Lower leg skin (tissue), 4 donors: ENCODE measurements at places on chromosomes 2 and 18. TPM values are rescaled to one million over a fixed set of nuclear protein-coding genes. Genes with fewer than 3 reads are reported as not detected.

Gene LOXHD1
- total RNA-seq: 0.97 TPM

Gene REG1B
- total RNA-seq: not detected

Gene SFTPB
- not detected for total RNA-seq

DNA sequence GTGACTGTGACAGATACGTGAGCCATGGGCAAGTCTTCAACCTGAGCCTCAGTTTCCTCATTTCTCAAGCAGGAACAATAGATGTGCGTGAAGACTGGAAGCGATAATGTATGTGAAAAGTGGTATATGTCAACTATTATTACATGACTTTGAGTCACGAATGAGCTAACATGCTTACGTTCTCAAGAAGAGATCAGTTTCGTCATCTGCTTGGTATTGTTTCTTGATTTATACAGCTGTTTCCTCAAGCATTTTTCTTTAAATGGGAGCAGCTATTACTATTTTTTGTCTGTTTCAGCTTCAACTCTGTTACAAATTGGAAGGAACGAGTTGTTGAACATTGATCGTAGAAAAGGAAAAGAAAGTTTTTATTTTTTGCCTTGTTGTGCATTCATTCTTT lies 48.5 kb upstream of the THOC1 start:
- DNase-seq: no peak

- DNase-seq: no peak
Measured at GRCh38 chr2:104707056-104707455, 146.9 kb upstream of the POU3F3 start.
